Mesenteric fat pad (tissue), 1 donor: ENCODE measurements at places on chromosomes 5 and 9. TPM values are rescaled to one million over a fixed set of nuclear protein-coding genes. Genes with fewer than 3 reads are reported as not detected.

DNA sequence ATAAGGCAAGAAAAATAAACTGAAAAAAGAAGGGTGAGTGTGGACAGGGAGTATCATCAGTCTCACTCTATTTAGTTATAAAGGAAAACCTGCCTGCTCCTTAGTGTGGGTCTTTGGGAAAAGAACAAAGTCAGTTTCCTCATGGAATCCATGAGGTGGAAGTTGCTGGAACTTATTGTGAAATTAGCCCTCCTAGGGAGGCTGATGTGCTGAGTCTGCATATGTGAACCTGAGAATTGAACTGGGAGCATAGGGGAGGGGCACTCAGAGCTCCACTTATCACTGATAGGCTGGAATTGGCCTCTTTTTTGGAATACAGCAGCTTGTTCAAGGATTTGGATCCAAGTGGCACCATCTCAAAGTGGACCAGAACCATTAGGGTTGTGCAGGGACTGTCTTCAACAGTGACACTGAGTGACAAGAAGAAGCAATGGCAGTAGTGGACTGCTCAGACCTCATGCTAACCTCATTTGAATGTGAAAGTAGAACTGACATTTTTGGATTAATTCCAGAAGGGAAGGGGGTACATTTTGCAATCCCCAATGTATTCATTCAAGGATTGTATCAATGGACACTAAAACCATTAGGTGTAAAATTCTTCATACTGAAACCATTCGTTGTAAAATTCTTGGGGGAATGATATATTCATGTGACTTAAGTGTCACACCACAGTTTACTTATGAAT, 103.6 kb upstream of the KLF9 start:
- DNase-seq, result no peak

DNA sequence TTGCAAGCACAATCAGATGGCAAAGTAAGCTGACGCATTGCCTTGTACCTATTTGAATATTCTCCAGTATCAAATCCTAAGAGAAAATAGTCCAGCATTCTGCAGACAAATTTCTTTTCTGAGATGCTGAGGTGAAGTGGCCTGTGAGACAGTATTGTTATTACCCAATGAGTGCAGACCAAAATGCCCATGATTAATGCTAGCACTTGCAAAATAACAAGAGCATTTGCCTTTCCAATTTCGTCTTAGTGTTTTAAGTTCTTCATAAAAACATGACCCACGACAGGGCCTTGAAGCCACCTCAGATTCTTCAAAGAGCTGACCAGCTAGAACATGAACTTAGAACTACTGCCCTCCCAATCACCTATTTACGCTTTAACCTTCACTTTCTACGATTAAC, 2.6 kb upstream of the IQGAP2 start:
- DNase-seq, result no peak

DNA sequence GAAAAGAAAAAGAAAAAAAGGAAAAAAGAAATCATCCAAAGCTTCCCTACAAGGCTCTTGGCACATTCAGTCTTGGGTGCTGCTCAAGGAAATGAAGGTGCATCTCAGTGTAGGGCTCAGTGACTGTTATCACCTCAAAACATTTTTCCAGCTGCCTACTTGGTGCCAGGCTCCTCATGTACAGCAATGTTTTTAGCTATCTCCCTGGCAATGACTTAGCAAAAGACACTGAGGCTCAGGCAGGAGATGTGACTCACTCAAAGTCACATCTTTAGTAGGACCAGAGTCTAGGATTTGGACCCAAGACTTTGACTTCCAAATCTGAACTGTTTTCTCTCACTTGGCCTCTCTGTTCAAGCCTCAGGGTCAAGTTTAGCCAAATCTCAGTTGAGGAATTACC, 264.2 kb downstream of the CRB2 start:
- no peak for DNase-seq

The CARTPT gene
- not detected for total RNA-seq

DNA sequence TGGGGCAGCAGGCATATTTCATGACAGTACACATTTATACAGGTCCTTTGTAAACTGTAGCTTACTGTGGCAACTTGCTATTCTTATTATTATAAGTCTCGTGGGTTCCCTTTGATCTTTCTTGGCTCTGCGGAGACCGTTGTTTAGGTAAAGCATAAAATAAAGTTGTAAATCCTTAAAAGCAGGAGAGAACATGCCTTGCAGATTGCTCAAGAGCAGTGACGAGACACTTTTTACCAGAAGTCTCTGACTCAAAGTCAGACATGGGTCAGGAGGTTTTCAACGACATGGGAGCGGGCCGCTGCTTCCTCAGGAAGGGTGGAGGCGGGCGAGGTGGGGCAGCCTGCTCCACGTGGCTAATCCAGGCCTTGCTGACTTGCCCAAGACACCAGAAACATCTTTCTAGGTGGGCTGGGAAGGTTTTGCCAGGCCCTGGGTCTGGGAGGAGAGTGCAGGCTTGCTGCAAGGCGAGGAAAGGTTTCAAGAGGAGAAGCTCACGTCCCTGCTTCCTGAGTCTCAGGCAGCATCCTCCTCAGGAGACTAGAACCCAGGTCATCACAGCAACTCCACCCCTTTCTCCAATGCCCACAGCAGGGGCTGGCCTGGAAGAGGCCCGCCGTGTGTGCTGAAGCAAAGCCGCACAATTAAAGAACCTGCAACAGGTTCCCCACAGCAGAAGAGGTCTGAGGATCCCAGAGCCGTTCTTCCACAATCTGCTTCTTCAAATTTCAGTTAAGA, 6.5 kb downstream of the TBC1D2 start:
- DNase-seq, result no peak
